ENCODE measurements at places on chromosomes 13 and 19.

- no peak for DNase-seq
These were observed 56.9 kb upstream of the KCTD4 start for GRCh38 chr13:45257638-45258333.

GRCh38 chr19:14048443-14049153 is 13.3 kb downstream of the PALM3 start:
- no peak for DNase-seq

DNA sequence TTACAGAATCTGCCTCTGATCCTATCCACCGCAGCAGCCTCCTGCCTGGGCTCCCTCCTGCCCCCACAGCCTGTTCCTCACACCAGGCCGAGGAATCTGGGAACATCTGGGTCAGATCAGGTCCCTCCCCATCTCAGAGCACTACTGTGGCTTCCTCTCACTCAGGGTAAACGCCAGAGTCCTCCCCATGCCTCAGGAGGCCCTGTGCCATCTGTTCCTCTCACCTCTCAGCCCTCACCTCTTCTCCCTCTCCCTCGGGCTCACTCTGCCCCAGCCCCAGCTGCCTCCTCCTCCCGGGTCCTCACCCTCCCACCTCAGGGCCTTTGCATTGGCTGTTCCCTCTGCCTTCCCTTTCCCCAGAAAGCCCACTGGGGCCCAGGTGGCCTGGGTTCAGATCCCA is 18.2 kb downstream of the FCGBP start:
- DNase-seq = no peak

DNA sequence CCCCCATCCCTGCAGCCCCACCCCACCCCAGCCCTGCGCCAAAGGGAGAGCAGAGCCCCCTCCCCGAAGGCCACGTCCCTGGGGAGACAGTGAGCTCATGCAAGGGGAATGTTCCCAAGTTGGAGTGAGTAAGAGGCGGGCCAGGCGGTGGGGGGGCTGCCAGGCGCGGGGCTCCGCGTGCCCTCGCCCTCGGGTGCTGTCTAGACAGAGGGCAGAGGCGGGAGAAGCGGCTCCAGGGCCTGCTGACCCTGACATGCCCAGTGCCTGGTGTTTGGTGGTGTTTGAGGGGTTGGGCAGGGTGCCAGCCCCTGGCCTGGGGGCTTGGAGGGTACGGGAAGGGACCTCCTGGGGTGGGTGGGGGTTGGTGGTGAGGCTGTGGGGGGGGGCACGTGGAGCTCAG is 1.0 kb downstream of the FSTL3 start:
- no peak for DNase-seq

DNA sequence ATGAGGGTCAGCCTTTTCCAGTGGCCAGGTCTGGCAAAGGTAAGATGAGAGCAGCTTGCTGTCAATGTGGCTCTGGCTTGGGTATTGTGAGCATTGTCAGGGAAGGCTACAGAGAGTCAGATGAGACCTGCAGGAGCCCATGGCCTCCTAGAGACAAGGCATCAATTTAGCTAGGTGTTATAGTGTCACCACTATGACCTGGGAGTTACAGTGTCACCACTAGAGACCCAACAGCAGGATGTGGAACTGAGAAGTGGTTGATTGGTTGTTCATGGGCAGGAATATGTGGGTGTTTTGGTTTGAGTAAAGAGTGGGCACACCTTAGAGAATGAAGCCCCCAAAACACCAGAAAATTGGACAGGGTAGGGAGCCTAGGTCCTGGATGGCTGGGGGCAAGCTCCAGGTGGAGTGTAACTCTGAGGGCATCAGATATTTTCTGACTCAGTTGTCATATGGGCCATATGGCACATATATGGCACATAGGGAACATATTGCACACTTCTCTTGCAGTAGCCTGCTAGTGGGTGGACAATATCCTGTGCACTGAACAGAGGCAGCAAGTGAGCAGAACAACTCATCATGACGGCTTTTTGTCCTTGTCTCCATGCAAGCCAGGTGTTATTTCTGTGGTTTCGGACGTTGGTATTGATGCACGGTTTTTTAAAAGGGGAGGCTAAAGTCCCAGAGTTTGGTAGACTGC is 46.3 kb upstream of the CEACAM21 start:
- DNase-seq = no peak

DNA sequence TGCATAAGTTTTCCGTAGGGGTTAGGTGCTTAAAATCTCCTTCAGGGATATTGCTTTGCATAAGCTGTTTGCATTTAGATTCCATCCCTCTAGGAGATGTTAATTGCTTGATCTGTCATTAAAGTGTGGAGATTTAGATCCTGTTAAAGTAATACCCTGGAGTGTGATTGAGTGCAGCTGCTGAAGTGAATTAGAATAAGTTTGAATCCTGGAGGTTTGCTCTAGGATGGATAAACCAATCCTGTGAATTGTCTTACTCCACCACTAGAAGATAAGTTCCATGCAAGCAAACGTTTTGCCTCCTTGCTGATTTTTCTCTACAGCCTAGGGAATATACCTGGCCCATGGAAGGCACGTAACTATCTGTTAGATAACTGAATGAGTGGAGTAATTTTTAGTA is 1487.2 kb upstream of the PRR20A start:
- no peak for DNase-seq

DNA sequence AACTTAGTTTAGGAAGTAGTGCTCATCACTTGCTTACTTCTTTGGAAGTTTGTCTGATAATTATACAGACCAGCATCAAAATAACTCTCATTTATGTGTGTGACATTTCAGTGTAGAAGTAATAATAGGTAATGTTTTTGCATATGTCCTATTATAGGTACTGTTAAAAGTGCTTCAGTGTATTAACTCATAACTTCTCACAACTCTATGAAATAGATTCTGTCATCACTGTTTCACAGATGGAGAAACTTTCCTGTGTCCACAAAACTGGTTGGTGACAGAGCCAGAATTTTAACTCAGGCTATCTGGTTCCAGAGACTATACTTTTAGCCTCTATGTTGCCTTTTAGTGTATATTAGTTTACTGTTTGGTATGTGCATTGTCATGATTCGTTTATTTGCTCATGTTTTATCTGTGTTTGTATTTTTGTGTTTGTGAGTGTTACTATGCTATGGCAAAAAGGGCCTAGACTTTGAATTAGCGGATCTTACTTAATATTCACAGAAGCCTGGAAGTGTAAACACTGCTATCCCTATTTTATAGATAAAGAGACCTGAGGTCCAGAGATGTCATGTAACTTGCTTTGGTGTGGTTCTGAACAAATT is 12.7 kb downstream of the LPAR6 start:
- no peak for DNase-seq

DNA sequence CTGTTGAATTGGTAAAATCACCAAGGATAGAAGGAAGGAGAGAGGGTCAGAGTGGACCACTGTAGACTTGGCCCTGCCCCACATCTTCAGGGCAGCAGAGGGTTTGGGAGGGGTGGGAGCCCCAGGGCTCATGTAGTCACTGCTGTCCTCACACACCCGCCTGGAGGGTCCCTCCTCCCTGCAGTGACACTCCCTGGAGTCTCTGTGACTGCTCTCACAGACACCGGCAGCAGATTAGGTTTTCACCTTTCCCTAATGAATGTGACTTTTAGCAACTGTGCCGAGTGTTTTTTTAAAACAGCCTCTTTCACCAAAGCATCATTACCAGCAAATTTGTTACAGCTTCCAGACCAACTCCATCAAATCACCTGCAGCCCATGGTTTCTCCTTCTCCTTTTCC is 45.7 kb upstream of the CCNE1 start:
- no peak for DNase-seq

GRCh38 chr13:98390086-98390715 is 186.7 kb downstream of the STK24 start:
- no peak for DNase-seq

DNA sequence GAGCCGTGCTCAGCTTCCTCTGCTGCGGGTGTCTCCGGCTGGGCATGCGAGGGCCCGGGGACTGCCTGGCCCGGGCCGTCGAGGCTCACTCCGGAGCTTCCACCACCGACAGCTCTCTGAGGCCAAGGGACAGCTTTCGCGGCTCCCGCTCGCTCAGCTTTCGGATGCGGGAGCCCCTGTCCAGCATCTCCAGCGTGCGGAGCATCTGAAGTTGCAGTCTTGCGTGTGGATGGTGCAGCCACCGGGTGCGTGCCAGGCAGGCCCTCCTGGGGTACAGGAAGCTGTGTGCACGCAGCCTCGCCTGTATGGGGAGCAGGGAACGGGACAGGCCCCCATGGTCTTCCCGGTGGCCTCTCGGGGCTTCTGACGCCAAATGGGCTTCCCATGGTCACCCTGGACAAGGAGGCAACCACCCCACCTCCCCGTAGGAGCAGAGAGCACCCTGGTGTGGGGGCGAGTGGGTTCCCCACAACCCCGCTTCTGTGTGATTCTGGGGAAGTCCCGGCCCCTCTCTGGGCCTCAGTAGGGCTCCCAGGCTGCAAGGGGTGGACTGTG is 1.2 kb downstream of the S1PR4 start:
- no peak for DNase-seq

GRCh38 chr13:92781965-92782690 is 444.5 kb upstream of the GPC6 start:
- no peak for DNase-seq

DNA sequence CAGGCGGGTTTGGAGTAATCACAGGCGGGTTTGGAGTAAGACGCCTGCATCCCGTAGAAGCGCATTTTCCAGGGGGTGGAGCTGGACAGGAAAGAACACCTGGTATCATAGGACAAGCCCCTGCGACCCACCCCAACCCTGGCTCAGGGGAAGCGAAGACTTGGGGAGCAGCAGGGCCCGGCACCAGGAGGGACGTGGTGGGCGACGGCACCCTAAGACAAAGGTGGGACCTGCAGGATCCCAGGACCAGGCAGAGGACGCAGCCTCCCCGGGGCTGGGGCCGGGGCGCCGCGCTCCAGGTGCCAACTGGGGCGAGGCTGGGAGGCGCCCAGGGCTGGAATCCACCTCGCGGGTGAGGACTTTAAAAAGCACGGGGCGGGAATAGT is 520 bp downstream of the ZNF600 start:
- peak; percentile 4 for DNase-seq

GRCh38 chr13:96191367-96191766 is 101.5 kb downstream of the HS6ST3 start:
- DNase-seq = no peak

DNA sequence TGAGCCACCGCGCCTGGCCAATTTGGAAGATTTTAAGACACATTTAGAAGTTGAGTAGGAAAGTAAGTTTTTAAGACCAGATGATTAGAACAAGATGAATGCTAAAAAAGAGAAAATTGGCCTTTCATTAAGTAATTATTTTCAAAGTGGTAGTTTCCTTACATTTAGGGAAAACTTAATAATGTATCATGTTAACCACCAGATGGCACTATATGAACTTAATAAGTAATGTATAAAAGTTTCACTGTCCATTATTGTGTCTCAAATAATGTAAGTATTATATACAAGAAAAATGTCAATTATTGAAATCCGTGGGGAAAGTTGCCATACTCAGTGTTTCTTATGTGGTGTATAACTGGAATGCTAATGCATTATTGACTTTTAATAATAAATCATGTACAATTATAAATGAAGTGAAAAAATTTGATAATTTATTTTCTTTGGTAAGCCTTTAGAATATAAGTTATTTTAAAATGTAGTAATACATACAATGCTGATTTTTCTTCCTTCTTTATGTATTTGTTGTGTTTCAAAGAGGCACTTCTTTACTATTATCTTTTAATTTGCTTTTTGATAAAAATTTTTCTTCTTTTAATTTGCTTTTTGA is 29.2 kb downstream of the COG6 start:
- no peak for DNase-seq

DNA sequence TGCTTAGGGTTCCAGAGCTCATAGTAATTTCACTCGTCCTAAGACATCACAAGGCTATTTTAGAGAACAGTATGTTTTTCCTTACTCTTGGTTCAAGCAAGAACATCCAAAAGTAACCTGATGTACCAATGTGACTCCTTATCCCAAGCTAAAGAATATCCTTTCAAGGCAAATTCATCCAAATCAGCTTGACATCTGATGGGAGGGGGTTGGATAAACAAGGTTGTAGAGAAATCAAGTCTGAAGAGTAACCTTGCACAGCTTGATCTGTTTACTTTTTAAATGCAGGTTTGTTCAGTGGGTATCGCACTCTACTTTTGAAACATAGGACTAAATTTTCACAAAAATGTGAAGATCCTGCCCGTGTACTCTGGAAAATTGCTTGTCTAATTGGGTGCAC is 201.2 kb downstream of the GGACT start:
- DNase-seq = no peak

Data from prostate gland (tissue), 2 donors.